PC-3 (cell line): ENCODE measurements at places on chromosomes 12 and 14. TPM values are rescaled to one million over a fixed set of nuclear protein-coding genes. Genes with fewer than 3 reads are reported as not detected.

DNA sequence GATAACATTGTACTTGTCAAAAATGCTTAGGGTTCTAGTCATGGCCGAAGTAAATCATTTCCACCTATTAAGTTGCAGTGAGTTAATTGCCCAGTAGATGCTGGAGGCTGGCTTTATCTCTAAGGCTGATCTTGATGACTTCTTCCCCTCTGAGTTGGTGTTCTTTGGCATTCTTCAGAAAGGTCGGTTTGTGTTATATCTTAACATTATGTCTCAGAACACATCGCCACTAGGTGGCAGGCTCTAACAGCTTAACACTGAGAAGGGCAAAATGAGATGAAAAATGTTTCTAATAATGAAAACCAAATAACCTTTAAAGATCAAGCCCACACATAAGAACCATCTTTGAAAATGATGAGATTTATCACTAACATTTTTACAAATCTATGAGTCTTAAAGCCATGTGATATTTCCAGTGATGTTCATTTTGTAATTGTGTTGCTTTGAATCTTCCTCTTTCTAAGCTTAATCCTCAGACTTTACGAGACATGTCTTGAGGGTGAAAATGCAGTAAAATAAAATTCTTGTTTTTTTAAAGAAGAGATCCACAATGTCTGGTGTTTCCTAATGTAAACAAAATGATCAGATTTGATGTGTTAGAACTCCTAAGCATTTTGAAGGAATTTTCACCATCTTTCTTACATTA, 28.6 kb downstream of the SUDS3 start:
- DNase-seq = peak; percentile 85

GALNT16 gene
- 0.17 and 0.33 TPM in 2 replicates for total RNA-seq

TPPP2 gene
- not detected in 2 replicates for total RNA-seq

GRCh38 chr14:98937712-98938505, 334.1 kb downstream of the BCL11B start:
- DNase-seq = no peak

GRCh38 chr12:125983094-125983783, 918.0 kb downstream of the AACS start:
- DNase-seq = no peak

ADGRD1 gene
- total RNA-seq = 0.18 TPM in 1 of 2 replicates, not detected in the other

DNA sequence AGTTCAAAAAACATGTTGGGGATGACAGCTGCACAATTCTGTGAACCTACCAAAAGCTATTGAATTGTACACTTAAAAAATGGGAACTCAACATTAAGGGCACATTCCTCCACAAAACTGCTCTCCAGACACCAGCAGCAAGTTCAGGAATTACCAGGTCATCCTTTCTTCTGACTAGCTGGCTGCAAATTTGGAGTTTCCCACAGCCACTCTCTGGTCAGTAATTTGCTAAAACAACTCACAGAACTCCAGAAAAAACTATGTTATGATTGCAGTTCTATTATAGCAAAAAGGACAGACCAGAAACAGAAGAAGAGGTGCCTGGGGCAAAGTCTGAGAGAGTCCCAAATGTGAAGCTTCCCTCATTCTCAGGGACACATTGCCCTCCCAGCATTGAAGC, 20.1 kb upstream of the PLEKHD1 start:
- no peak for DNase-seq

GRCh38 chr12:41992692-41993215, 151.9 kb downstream of the GXYLT1 start:
- no peak for DNase-seq

DNA sequence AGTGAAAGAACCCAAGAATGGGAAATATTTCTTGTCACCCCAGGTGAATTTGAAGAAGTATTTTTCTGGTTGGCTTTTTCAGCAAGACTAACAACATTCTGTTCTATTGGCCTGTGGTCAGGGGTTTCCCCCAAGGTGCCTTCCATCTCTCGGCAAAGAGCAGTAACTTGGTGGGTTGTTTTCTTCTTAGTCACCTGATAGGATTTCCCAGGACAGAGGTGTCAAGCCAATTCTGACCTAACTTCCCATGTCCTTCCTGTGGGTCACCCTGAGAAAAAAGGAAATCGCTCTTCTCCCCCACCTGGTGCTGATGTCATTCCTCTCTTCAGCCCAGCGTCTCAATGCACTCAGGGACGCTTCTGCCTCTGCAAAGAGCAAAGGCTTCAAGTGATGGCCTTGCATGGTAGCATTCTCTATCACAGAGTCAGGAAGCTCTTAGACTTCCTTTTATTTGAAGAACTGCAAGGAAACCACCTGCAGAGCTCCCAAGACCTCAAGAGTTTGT, 16.1 kb upstream of the IFNG start:
- DNase-seq = no peak

- DNase-seq = peak; percentile 59
These were observed 85.7 kb downstream of the BTG1 start for GRCh38 chr12:92059960-92060359.

POP5 gene
- total RNA-seq = 83.8 and 89.8 TPM in 2 replicates

ZFP36L1 gene
- total RNA-seq = 63.1 and 79.7 TPM in 2 replicates

- DNase-seq = no peak
These were observed 8.2 kb downstream of the KCNA5 start for GRCh38 chr12:5051913-5052312.

- no peak for DNase-seq
These were observed at the start of gene IL31 for GRCh38 chr12:122174155-122174845. IL31 (minus strand) TSS chr12:122174221; CDS start chr12:122174172, 49 bp downstream.

- DNase-seq = no peak
These were observed 332.3 kb downstream of the TMEM121 start for GRCh38 chr14:105858676-105859025.

- DNase-seq = peak; percentile 60
These were observed 218.8 kb downstream of the KITLG start for GRCh38 chr12:88361493-88361892.

RTL1 gene
- total RNA-seq = not detected in 2 replicates

SRGAP1 gene
- total RNA-seq = 7.5 and 11.0 TPM in 2 replicates

DNA sequence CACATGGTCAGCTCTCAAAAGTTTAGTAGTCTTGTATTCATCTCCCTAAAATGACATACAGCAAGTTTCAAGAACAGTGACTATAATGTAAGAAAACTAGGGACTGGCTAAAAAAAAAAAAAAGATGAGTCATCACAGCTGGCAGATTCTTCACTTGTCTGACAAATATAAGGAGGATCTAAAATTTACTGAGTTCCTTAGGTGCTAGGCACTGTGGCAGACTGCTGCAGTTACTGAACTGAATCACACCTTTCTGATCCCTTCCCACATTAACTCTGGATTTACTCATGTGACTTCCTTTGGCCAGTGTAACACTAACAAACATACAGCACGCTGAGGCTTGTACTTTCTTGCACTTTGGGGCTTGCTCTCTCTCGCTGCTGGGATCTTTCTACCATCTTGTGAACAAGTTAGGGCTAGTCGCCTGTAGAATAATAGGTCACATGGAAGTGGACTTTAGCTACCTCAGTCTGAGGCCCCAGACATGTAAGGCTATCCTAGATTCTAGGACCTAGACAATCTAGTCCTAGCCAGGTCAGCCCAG, 32.1 kb downstream of the BAZ1A start:
- peak; percentile 60 for DNase-seq

USP44 gene
- not detected in 2 replicates for total RNA-seq

- DNase-seq = peak; percentile 3
These were observed 1493.1 kb upstream of the FLRT2 start for GRCh38 chr14:84036840-84037239.

GRCh38 chr12:98438656-98439230, 76.6 kb upstream of the TMPO start:
- DNase-seq = no peak

DNA sequence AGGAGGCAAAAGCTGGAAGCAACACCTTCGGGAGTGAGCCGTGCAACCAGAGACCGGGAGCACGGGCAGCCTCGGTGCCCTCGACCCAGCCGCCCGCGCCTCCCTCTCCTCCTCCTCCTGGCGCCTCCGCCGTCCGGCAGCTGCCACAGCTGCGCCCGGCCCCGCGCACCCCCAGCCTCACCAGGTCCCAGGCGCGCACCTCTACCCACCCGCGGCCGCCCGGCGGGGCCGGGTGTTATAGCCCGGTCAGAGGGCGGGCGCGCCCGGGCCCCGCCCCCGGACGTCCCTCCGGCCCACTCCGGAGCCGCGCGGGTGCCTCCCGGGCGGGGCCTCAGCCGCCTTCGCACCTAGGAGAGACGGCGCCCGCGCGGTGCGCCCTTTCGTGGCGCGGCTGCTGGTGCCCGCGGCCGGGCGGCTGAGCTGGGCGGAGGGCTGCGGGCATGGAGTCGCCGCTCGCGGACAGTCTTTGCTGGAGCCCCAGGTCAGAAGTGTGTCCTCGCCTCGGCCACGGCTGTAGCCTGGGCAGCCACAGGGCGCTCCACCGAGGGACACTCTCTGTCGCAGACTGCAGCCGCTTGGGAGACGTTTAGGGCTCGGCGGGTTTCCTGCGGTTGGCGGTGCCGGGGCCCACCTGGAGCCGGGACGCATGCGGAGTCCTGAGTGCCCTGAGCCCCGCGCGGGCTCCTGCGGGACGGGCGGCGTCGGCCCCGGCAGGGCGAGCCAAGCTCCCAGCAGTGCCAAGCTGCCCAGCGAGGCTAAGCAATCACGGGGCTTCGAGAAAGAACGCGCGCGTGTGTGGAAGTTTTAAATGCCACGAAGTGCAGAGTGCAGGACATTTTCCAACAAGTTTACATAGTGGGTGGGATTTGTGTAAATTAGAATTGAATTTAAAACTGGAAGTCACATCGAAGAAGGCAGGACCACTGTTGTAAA, at the start of gene CPM:
CPM (minus strand) TSS at position 211 of the 933 bp plus-strand sequence. CDS start 334 bp downstream, outside the sequence.
- peak; percentile 72 for DNase-seq

DNA sequence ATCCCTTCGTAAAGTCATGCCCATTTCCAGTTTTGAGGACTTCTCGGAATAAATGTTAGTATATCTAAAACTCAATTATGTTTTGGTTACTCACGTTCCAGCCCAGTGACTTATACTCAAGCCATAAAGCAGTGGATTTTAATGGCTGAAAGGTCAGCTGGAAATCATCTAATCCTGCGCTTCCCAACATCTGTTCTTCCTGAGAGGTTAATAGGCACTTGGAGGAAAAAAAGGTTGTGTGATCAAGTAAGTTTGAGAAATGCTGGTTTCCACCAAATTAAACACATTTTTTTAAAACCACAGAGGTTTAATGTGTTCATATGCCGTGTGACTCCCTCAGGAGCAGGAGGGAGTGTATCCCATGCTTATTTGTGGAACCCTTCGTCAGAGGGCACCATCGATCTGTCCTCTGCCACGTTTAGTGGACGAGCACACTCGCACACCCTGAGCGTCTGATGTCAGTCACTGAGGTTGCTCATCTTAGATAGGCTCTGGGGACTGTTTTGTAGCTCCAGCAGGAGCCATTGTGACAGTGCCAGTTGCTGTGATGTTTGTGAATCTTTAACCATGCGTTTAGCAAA, 41.4 kb downstream of the FBXL14 start:
- no peak for DNase-seq

UBR7 gene
- total RNA-seq = 61.1 and 61.3 TPM in 2 replicates

NTS gene
- not detected in 2 replicates for total RNA-seq

DNA sequence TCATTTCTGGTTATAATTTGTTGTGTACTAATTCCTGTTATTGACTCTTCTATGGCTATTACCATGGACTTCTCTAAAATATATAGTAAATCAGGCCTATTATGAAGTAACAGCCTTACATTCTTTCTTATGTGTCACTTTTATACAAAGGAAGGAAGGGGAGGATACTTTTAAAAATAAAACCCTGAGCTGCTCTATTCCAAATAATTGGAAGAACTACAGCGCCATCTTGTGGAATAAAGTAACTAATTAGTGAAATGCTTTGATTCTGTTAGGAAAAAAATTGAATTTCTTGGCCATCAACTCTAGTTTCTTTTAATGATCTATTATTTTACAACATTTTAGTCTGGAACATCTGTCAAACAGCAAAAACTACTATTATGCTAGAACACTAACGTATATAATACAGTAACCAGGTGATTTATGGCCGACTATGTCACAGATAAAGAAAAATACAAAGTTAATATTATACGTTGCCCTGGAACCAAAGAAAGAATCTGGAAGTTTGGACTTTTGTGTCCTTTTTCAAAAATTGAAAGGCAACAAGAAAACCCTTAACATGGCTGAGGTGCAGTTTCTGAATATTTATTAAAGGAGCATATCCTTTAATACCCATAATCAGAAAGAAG, 55.0 kb upstream of the NELL2 start:
- DNase-seq = peak; percentile 86

KRT74 gene
- total RNA-seq = not detected in 2 replicates

- no peak for DNase-seq
These were observed 3.8 kb upstream of the TULP3 start for GRCh38 chr12:2886768-2887450.

P2RX2 gene
- total RNA-seq = not detected in 2 replicates

DNA sequence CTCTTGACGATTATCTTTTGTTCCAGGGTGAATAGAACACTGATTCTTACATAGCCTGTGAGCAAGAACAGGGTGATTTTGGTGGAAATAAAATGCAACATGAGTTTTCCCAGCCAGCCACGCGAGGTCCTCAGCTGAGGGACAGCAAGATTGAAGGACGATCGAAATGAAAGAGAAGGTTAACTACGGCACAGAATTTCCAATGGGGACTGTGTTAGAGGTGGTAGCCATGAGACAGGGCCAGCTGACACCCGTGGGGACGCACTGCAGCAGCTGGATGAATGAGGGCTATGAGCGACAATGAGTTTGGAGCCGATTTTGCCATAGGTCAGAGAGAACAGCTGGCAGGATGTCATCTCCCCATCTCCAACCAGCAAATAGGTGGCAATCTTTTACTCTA, 243.4 kb upstream of the PELI2 start:
- no peak for DNase-seq

PAX9 gene
- 14.3 and 14.9 TPM in 2 replicates for total RNA-seq

- no peak for DNase-seq
These were observed 99.1 kb downstream of the TBC1D30 start for GRCh38 chr12:64923536-64923935.

- no peak for DNase-seq
These were observed 355.4 kb downstream of the CEP128 start for GRCh38 chr14:80586131-80586530.

GPR84 gene
- total RNA-seq = not detected in 2 replicates

SYNDIG1L gene
- not detected in 2 replicates for total RNA-seq

DNA sequence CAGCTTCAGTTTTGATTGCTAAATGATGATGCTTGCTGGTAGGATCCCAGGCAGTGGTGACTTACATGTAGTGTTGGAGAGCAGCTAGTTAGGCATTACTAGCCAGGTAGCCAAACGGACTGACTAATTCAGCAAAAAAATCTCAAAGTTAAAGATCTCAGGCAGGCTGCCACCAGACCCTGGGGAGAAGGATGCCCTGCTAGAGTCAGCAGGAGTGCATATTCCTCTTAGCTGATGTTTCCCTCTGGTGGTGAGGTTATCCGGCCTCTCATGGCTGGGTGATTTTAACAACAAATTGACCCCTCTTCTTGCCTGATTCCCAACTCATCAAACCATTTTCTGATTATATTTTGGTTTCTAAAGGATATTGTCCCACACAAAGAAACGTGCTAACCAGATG, 2.8 kb downstream of the EFS start:
- peak; percentile 4 for DNase-seq

CLEC2B gene
- not detected in 2 replicates for total RNA-seq

DNA sequence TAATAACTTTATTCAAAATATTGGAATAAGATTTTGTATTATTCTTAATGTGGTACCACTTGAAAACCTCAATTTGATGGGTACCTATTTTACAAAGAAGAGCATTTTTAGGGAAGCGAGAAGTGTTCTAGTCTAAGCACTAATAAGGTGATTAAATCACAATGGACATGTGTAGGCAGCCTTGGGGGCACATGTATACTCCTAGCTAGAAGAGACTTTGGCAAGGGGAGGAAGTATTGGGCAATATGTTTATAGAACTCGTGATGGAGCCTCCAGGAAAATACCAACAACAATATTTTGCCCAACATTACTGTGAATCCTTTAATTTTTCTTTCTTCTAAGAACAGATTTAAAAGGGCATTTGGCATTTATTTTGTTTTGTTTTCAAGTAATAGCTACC, 280.3 kb downstream of the ADAMTS20 start:
- DNase-seq = no peak

NPAS3 gene
- 0.36 and 1.2 TPM in 2 replicates for total RNA-seq
